ENCODE measurements at places on chromosomes 4 and X.
A peak's percentile ranks its signal among the peaks of the same experiment; 100 is the strongest.

DNA sequence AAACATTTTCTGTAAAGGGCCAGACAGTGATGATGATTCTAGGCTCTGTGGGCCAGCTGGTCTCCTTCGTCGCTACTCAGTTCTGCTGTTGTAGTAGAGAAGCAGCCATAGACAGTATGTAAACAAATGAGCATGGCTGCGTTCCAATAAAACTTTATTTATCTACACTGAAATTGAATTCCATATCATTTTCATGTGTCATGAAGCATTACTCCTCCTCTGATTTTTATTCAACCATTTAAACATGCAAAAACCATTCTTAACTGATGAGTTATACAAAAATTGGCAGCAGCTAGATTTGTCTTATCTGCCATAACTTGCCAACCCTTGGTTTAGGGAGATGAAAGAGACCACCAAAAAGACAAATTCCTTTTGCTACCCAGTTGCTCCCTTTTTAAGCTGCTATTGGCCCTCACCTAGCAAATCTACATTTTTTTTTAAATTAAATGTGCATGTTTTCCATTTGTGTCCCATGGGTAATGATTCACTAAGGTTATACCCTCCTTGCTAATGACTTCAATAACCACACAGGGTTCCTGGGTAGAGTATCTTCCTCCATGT is 309.9 kb downstream of the DHX15 start:
- no peak for DNase-seq

GRCh38 chrX:138777230-138777629 is 65.7 kb upstream of the FGF13 start:
- no peak for DNase-seq

DNA sequence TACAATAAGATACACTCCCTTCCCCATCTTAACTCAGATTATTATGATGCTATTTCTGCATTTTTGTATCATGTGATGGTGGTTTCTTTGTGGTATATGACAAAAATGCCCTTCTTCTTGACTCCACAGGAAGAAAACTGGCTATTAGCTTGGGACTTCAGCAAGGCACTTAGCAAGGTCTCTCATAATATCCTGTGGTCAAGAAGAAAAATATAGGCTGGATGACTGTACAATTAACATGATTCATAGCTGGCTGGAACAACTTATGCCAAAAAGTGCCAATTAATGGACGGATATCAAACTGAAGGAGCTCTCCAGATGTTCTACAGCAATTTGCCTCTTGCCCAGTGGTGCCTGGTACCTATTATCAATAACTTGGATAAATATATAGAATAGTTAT is 2.3 kb upstream of the MID1IP1 start:
- no peak for DNase-seq

- no peak for DNase-seq
Observed at GRCh38 chr4:163697121-163697520, 202.6 kb downstream of the TMA16 start.

- DNase-seq = no peak
Observed at GRCh38 chrX:30627818-30628652, 25.2 kb upstream of the GK start.

DNA sequence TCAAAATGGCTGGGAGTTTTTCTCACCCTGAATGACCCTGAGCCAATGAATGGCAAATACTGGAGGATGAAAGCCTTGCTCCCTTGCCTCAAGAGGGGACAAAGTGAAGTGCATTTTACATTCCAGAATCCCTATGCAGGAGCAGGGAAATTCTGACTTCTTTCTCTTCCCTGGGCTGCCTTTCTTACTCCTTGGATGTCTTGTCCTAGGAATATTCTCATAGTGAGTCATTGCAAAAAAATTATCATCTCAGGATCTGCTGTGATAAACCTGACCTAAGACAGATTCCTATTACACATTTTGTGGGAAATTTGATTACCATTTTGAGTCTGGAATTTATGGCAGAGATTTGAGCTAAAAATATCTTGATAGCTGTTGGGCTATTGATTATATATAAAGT is 199.9 kb downstream of the TMA16 start:
- no peak for DNase-seq

DNA sequence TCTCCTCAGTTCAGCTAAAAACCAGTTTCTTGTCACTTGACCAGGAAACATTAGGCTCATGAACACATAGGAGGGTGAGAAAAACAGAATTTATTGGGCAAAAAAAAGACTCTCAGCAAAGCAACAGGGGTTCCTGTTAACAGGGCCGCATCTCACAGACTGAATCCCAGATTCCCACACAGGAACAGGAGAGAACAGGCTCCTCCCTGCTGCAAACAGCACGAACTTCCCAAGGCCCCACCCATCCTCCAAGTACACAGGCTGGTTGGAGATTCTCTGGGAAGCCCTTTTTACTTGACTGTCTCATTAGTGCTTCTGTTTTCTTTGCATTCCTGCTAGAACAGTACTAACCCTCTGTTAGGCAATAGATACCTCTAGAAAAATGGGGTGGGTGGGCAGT is 52.4 kb upstream of the IL21 start:
- no peak for DNase-seq

DNA sequence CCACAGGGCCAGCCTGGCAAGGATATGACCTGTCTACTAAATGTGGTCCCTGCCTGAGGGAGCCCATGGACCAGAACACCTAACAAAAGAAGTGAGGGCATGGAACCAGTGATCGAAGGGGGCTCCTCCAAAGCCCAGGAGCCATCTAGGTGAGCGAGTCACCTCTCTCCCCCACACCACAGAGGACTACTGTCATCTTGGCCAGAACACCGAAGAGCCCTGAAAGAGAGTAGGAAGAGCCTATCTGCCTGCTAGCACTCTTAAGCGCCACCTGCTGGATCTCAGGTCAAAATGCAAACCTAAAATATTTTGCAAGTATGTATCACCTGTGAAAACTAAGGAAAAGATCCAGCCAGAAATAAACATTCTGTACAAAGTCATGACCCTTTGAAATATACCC is 137.9 kb upstream of the ZXDB start:
- DNase-seq = peak; percentile 15

DNA sequence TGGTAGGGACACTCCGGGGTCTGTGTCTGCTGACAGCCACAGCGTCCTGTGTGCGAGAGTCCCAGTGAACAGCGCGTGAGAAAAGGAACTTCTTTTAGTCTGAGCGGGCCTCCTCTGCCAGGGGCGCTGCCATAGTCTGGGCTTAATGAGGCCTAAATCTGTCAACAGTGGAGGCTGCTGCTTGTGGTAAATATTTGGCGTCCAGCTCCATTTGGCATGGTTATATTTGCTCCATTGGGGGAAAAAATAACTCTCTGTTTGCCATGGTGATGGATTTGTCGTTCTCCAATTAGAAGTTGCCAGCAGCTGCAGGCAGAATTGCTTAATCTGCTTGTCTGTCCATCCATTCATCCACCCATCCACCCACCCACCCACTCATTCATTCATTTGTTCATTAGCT is 71.4 kb upstream of the PSAPL1 start:
- no peak for DNase-seq

All from COR-L47 (cell line).